Hypothalamus (tissue), 51 donors: ENCODE measurements at places on chromosomes 12 and 14.

- DNase-seq, result no peak
Measured at GRCh38 chr12:107129315-107129930, 36.1 kb upstream of the CRY1 start.

DNA sequence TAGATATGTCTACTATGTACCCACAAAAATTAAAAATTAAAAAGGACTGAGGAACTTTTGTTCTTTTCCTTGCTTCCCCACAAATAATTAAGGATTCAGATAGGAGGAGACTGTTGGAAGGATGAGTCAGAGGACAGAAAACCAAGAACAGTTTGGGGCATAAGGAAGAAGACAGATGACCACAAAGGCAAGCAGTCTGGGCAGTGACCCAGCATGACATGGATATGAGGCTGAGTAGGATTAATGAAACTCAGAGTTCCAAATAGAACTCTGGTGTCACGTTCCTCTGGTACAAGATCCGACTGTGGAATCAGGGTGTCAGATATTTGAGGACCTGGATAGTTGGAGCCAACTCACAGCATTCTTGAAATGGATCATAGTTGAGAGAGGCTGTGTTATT lies 89.3 kb upstream of the SLC38A4 start:
- DNase-seq, result no peak

- no peak for DNase-seq
Measured at GRCh38 chr12:27451036-27451825, 4.7 kb downstream of the SMCO2 start.

DNA sequence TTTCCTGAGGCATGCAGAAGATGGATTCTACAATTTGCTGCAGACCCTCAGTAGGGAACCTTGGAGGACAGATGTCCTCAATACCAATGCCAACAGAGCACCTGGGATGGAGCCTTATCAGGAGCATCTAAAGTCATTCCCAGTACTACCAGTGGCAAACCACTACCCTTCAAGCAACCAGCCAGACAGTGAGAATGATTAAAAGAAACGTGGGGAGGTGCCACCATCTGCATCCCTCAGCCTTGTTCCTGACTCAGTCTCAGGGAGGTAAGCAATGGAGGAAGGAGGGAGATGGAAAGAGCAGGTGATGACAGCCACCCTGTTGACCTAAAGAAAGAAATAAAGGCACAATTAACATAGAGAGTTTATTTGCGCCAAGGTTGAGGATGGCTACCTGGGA lies 175.2 kb upstream of the GRIN2B start:
- DNase-seq, result no peak

- DNase-seq, result peak; percentile 31
Measured at GRCh38 chr12:88142610-88142991, 494 bp downstream of the TMTC3 start.

DNA sequence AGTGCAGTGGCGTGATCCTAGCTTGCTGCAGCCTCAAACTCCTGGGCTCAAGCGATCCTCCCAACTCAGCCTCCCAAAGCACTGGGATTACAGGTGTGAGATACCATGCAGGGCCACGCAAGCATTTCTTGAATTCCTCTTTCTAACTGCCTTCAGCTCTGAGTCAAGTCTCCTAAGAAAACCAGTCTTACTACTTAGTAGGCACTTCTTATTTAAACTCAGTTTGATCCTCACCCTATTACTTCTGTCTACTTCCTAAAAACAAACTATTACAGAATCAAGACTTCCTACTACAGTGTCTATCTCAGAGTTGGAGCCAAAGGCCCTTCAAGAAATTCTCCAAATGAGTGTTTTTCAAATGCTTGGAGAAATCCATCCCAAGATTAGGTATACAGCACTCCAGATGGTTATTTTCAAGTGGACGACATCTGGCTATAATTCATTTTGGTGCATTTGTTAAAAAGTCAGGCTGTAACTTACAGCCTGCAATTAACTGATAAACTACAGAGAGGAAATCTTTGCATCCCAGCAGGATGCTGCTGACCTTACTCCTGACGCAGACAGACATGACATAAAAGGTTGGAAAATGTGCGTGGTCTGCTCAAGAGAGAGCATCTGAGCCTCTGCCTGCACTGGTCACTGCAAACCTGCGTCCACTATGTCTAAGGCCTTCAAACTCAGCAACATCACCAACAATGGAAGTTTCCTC lies 34.7 kb downstream of the SSH1 start:
- no peak for DNase-seq

DNA sequence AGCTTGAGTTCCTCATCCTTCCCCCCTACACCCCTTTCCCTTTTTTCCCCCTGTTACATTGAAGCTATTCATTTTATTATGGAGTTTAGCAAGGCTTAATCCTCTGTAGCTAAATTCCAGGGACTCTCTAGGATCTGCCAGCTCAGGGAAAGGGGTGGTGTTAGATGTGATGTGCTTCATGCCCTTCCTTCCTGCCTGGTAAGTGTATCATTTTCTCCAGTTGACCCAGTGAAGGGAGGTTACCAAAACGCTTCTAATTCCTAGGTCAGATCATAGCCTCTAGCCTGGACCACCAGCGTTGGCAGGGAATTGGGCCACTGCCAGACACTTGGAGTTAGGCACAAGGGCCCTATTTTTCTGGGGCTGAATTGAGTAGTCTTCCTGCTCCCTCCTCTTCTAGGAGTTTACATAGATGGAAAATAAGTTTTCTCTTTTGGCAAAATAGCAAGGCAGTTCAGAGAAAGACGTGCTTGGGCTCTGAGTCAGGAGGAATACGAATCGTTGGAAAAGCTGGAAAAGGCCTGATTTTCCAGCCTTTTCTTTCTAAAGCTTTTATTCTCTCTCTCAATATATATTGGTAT lies 88.3 kb downstream of the NPAS3 start:
- peak; percentile 24 for DNase-seq

DNA sequence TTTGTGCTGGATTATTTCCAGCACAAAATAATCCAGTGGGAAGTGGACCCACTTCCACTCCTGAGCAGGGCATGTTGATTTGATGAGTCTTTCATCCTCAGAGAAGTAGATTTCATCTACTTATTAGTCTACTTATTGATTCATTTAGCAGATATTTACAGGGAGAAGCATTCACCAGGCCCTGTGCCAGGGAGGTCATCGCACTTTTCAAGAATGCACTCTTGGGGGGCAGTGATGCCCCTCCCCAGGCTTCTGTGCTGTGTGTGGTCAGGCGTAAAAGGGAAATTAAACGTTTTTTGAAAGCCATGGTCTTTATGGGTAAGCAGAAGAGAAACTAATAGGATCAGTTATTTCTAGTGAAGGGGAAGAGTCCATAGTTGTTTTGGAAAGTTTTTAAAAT lies 610.7 kb upstream of the TMEM132C start:
- DNase-seq, result no peak

DNA sequence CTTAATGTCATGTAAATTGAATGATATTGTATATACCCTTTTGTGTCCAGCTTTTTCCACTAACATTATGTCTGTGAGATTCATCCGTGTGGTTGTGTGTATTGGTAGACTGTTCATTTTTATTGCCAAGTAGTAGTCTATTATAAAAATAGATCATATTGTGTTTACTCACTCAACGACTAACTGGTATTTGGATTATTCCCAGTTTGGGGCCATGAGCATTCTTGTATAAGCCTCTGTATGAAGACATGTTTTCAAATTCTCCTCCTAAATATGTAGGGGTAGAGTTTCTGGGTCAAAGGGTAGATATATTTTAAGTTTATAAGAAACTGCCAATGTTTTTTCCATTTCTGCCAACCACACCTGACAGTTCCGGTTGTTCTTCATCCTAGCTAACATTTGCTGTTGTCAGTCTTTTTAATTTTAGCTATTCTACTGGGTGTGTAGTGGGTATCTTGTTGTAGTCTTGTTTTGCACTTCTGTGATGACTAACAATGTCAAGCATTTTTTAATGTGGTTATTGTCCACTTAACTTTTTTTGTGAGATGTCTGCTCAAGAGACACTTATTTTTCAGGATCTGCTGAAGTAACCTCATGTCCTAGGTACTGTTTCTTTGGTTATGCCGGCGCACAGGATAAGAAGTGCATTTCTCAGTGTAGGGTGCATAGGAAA lies 93.2 kb downstream of the DACT1 start:
- DNase-seq, result no peak

GRCh38 chr12:47277972-47278448 lies 198.3 kb upstream of the AMIGO2 start:
- DNase-seq, result no peak

DNA sequence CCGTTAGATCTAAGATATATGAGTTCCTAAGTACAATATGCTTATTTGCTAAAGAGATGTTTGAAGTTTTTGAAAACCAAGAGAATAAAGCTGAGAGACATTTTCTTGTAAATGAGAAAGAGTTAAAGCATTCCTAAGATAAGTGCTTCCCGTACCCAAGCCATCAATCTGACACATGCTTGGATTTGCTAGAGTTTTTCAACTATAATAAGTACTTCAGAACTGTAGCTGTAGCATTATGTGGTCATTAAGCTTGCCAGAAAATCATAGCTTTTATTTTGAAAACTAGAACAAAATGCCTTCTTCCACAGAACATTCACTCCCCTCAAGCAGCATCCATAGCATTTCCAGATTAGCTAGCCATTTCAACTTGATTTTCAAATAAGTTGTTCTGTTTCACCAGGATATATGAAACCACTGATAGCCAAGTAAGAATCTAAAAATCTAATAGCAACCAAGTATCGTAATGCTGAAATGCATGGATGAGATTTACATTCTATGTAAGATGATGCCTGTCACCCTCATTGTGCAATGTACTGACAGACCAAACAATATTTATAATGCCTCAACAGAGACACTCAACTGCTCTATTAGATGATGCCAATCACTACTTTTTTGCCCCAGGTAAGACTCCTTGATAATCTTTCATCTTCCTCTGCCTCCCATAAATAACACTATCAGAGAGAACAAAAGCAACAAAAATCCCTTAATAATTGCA lies 8.0 kb downstream of the SNW1 start:
- DNase-seq, result no peak

GRCh38 chr12:103791350-103791920 lies 49.6 kb downstream of the NT5DC3 start:
- no peak for DNase-seq

- DNase-seq, result no peak
Measured at GRCh38 chr14:67680941-67681340, 6.5 kb upstream of the VTI1B start.

GRCh38 chr14:23580948-23581281 lies 2.3 kb upstream of the JPH4 start:
- no peak for DNase-seq

- DNase-seq, result no peak
Measured at GRCh38 chr14:69505338-69506240, 21.1 kb downstream of the PLEKHD1 start.

GRCh38 chr12:1497161-1497560 lies 97.2 kb downstream of the FBXL14 start:
- no peak for DNase-seq

- no peak for DNase-seq
Measured at GRCh38 chr12:64039281-64039871, 182.7 kb downstream of the KICS2 start.

DNA sequence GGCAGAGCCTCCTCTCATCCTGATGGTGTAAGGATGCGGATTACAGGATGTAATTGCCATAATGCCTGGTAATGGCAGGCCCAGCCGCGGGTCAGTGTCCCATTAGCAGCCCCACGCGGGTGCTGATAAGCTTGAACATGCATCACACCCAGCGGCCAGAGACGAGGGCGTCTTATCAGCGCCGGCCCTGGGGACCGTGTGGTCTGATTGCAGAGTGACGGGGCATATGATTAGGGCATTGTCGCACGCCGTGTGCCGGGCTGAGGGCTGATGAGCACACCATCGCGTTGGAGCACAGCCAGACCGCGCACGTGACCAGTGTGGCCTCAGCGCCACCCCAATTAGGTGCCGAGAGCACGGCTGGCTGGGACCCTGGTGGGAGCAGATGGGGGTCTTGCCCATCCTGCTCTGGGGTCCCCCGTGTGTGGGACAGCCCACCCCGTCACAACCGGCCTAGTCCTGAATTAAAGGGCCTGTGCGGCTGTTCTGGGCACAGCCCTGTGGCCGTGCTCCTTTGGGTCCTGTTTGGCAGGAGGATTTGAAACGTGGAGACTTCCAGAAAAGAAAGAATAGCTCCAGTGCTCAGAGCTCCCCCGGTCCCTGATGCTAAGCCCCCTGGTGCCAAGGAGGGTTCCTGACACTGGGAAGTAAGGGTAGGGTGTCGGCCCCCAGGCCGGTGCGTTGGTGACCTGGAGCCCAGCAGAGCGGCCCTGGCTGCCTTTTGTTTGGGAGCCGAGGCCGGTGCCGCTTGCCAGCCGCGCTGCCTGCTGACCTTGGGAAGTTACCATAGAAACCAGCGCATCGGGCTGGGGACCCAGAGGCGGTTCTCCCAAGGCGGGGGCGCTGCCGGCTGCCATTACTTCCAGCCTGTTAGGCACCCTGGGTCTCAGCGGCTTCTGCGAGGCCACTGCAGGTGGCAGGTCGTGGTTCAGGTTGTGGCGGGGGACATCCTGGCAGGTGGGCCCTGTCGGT lies 20.7 kb downstream of the KIF26A start:
- DNase-seq, result no peak

DNA sequence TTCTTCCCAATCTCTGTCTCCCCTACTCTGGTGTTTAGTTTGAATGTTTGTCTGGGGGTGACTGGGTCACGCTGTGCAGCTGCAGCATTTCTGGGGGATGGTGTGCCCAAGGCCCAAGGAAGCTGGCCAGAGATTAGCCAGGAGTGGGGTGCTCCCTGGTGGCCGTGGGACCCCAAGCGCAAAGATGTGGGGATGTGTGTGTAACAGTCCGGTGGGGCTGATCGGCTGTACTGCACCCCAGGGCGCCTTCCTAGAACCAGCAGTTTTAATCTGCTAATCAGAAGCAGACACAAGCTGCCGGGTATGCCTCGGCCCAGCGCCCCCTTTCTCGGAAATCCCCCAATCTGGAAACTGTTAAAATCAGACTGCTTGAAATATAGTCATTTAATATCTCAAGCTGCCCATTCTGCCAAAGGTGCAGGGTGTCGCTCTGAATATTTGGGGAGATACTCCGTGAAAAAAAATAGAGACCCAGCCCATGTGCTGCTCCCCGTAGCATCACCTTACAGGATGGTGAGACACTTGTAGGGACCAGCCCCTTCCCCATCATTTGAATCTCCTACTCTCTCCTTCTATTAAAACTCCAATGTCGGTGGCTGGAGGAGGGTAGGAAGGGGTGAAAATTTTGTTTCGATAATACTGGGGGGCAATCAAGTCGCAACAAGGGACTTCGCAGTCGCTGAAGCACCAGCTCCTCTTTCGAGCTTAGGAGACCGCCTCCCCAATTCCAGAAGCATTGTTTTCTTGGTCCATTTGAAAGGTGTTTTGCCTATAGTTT lies 4.3 kb downstream of the HOXC9 start:
- no peak for DNase-seq

GRCh38 chr14:73462815-73463214 lies 4.5 kb upstream of the NUMB start:
- DNase-seq, result no peak

DNA sequence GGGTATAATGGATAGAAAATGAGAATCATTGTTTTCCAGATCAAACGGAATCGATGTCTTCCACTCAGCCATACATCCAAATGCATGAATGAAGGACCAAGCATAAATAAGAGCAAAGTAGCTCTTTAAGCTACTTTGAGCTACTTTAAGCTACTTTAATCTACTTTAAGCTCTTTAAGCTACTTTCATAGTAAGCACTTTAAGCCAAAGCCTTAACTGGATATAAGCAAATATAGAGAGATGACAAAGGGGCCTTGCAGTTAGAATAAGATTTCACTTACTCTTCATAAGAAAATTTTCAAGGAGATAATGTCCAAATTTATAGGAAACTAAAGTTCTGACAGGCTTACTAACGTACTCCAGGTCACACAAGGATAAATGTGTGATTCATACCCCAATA lies 355.6 kb upstream of the KITLG start:
- DNase-seq, result no peak
